ENCODE measurements at places on chromosomes 3 and 15.

- no peak for ATAC-seq
These were observed 32.5 kb downstream of the BCL2L10 start for GRCh38 chr15:52080031-52080430.

GRCh38 chr3:186173224-186173815, 64.4 kb upstream of the ETV5 start:
- no peak for ATAC-seq

DNA sequence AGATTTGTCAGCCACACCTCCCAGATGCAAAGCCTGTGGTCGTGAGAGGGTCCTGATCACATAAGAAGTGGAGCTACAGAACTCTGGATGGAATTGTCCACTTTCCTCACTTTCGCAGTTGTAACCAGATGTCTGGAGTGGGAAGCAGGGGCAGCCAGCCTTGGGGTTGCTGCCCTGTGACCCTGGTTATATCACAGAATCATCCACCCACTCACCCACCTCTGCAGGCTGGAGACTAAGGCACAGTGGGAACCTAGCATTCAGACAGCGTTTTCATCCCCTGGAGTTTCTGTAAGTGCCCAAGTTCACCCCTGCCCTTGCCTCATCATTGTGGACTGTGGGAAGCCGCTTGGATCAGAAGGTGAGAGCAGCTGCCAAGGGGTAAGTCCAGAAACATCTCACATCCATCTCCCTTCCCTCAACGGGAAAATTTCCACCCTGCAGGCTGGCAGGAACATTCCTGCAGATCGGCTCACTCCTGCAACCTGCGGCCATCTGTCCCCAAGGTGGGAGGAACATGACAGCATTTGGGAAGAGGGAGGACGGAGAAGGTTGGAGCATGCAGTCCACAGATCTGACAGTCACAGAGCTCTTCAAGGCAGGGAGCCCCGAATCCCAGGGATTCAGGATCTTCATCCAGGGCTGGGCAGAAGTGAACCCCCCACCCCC, 2.9 kb upstream of the IQSEC1 start:
- ATAC-seq: no peak

DNA sequence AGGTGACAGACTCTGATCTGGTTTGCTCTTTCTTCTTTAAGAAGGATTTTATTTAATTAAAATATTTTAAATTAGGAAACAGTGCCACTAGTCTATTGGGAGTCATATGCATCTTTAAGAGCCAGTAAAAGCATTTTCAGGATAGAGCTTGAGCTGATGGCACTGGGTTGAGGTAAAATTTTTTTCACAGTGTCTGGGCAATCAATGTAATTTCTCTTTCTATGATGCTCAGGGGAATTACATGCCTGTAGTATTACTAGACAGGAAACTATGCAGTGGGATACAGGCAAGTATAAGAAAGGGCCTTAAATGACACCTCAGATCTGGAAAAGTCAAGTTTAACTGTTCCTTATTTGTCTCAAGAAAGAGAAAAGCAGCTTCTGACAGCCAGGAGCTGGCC, 76.4 kb downstream of the GAP43 start:
- no peak for ATAC-seq

Data from esophagus mucosa (tissue), 1 donor.